ENCODE measurements at places on chromosomes 12 and 14.

GRCh38 chr14:67576216-67576955, 23.7 kb downstream of the PIGH start:
- no peak for DNase-seq

DNA sequence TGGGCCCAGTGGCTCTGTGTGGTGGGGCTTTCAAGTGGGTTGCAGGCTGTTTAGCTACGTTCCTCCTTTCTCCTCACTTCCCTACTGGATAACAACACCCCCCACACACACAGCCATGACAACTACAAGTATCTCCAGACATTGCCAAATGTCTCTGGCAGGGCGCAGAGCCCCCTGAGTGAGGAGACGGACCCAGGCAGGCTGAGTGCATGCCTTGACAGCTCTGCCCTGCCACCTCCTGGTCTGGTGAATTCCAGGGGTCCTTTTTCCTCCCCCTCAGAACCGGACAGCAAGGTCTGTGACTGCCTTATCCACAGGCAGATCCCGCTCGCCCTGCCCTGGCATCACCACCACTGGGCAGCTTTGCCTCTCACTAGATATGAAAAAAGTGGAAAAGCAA, 276.5 kb downstream of the TMEM132C start:
- DNase-seq = no peak

DNA sequence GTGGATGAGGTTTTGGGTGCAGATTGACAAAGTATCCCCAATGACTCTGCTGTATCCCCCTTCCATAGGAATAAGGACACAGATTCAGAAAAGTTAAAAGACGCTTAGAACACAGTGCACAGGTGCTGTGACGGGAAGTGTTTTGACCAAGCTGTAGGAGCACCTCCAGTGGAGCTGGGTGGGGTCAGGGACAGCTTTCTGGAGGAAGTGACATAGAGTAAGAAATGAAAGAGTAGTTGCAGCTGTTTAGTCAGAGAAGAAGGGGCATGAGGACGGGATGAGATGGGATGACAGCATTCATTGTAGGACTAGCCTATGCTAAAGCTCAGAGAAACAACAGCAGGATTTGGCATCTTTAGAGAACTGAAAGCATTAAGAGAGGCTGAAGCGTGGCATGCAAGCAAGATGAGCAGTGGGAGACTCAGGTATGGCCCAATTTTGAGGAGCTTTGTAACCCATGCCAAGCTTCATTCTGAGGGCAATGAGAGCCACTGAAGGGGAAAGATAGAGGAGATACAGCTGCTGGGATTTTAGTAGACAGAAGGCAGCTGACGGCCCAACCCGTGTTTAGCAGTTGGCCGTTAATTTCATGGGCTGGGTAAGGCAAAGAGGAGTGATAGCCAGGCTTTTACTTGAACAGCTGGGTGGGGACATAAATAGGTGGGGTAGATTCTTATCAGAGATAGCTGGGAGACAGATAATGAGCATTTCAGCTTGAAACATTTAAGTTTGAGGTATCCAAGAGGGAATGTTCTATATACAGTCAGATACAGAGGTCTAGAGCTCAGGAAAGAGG, 131.8 kb upstream of the KRAS start:
- DNase-seq = no peak

DNA sequence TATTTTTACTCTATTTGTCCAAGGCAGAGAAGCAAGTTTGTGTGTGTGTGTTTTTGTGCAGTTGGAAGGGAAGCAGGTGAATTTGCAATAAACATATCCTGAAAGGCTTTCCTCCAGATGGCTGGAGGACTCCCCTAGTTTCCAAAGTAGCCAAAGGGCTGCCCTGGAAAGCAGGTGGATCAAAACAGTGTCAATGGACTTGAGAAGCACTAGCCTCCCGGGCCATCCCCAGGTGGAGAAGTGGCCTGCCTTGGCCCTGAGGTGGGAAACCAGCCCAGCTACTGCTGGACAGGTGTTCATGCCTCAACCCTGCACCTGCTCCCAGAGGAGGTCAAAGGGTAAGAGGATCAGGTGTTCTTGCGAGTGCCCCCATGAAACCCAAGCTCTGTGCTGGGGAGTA, 1046.9 kb downstream of the VRK1 start:
- DNase-seq = no peak

- DNase-seq = no peak
Measured at GRCh38 chr12:1947081-1947480, 28.6 kb upstream of the CACNA2D4 start.

- DNase-seq = no peak
Measured at GRCh38 chr12:41188058-41188840, at the start of gene PDZRN4. PDZRN4 (plus strand) TSS chr12:41188320.

DNA sequence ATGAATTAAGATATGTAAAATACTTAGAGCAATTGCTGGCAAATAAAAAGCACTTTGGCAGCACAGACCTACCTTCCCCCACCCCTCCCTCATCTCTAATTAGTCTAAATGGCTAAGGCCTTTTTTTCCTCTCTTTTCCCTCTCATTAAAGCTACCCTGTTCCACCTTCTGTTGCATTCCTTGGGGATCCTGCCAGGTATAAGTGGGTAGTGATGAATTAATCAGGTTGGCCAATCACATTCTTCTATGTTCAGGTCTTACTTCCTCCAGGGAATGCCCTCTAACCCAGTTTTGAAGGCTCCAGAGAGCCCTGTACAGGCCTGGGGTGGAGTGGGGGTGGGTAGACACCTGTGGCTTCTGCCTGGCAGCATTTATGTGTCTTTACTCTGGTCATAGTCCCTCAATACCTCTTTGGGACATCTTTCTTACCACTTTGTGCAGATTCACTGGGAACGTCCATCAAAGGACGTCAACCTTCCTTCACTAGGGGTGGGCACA, 28.4 kb downstream of the HSPB8 start:
- DNase-seq = no peak

DNA sequence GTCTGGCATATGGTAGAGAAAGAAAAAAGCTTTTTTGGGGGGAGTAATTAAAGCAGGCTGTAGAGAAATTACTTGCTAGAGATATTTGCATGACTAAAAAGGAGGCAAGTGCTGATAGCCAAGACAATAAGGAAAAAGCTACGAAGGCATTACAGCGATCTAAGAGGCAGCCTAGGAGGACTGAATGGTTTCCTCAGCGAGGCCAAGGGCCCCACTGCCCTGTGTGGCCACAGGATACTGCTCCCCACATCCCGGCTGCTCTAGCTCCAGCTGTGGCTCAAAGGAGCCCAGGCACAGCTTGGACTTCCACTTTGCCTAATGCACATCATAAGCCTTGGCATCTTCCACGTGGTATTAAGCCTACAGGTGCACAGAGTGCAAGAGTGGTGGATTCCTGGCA, 53.6 kb downstream of the LRRIQ1 start:
- DNase-seq = no peak

- DNase-seq = no peak
Measured at GRCh38 chr14:77311217-77311616, 9.5 kb downstream of the POMT2 start.

DNA sequence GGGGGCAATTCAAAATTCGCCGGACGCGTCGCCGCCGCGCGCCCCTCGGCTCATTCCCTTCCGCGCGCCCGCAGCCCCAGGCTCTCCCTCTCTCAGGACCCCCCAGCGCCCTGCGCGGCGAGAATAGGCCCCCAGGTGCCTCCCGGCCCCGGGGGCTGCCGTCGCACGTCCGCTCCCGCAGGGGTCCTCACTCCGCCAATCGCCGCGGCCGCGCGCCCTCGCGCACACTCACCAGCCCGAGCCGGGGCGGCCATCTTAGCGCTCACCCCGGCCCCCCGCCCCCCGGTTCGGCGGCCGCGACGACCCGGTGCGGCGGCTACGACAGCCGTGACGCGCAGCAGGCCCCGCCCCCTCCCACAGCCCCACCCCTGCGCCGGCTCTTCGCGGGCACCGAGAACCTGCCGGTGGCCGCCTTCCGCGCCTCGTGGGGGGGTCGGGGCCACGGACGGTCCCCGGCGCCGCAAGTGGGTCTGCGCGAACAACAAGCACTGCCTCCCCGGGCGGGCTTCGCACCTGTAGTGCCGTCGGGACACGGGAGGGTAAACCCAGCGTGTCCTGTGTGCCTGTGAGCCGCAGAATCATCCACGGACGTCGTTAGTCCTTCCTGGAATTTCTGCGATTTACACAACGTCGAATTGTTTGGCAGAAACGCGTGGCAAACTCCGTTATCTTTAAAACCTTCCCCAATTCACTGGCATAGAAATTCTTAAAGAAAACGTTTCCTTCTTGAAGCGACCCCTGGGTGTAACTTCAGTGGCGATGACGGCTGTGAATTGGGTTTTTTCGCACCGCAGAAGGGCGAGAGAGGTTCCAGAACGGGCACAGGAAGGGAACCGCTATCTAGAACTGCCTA, 2.5 kb downstream of the USP44 start:
- peak; percentile 45 for DNase-seq

DNA sequence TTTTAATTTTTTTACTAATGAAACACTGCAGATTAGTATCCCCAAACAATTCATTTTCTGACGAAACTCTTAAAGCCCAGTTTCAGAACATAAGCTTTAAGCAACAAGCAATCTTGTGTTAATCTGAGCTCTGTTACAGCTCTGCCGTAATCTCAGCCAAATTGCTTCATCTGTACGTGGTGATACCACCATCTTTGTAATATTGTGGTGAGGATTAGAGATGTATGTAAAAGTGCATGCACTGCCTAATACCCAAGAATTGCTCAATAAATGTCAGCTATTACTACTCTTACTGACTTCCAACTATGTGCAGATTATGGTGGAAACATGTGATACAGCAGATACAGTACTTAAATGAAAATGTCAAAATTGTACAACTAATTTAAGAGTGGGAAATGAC, 1.8 kb downstream of the AKAP5 start:
- no peak for DNase-seq

- DNase-seq = no peak
Measured at GRCh38 chr12:97235102-97235501, 227.5 kb upstream of the RMST start.

DNA sequence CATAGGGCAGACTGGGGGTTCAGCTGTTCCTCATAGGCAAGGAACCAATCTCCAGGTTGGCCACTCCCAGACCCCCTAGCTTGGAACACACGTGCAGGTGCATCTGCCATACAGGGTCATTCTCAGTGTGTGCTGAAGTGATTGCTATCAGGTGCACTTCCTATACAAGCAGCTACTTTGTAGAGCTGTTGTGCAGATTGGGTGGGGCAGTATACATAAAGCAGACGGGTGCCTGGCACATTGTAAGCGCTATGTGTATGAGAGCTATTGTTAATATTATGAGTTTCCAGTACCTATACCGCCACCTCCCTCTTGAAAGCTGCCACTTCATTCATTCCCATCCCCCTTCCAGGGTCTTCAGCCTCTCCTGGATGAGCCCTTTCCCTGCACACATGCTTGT, 17.3 kb downstream of the IRF2BPL start:
- DNase-seq = no peak

- DNase-seq = peak; percentile 59
Measured at GRCh38 chr14:76589246-76589645, 172.0 kb upstream of the VASH1 start.

- no peak for DNase-seq
Measured at GRCh38 chr12:93552427-93552826, 20.0 kb upstream of the SOCS2 start.

- DNase-seq = no peak
Measured at GRCh38 chr14:80585506-80585835, 356.1 kb downstream of the CEP128 start.

GRCh38 chr12:119710965-119711551, 43.1 kb downstream of the PRKAB1 start:
- no peak for DNase-seq

DNA sequence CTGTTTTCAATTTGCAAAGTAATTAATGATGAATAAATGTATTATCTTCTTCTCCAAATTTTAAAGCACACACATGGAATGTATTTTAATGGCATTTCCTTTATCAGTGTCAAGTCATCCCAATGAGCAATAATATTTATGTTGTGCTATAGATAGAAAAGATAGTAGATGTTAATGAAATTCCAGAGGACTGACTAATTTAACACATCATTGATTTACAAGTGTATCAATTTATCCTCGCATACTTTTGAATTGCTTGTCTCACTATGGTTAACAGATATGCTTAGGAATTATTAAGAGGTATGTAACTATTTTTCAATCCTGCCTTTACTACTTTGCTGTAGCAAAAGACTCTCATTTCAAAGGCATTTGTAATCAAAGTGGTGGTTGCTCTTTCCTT, 842.9 kb downstream of the SLC6A15 start:
- DNase-seq = no peak

DNA sequence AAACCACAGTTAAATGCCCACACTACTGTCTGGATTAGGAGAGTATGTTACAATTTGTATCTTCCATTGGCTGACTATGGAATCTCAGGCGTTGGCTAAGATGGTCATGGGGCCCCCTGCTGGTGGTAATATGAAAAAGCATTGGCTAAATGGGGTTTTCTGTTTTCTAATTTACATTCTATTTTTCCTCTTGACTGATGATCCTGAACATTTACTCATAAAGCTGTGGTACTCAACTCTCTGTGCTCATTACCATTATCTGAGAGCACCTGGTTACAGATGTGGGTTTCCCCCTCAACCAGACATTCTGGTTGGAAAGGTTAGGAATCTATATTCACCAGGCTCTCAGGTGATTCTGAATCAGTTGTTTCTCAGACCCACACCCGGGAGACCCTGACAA, 64.8 kb downstream of the WSCD2 start:
- DNase-seq = peak; percentile 27

DNA sequence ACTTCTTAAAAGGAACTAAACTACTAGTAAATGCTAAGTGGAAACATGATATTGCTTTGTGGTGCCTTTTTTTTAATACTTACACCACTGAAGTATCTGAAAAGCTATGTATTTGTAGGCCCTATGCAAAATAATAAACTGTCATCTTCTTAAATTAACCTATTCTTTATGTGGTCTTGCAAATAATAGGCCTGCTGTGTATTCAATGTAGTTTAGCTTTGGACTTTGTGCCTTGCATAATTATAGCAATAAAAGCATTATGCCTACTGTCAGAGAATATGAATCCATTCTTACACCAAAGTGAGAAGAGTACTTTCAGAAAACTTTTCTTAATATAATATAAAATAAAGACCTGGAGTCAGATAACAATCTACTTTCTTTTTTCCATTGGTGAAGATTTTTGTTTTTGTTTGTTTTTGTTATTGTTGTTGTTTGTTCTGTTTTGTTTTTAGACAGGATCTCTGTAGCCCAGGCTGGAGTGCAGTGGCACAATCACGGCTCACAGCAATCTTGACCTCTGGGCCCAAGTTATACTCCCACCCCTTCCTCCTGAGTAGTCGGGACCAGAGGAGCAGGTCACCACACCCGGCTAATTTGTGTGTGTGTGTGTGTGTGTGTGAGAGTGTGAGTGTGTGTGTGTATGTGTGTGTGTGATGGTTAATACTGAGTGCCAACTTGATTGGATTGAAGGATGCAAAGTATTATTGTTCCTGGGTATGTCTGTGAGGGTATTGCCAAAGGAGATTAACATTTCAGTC, 213.8 kb downstream of the SLC6A15 start:
- DNase-seq = no peak
